Activated naive CD4-positive, alpha-beta T cell treated with anti-CD3 and anti-CD28 coated beads, Interleukin-2, amount 10 ng/mL, durations not matched to agents 5 hours and 36 hours (primary cell): ENCODE measurements at places on chromosomes 5 and 9. TPM values are rescaled to one million over a fixed set of nuclear protein-coding genes. Genes with fewer than 3 reads are reported as not detected.

Gene GRM6
- not detected for total RNA-seq

Gene DBH
- total RNA-seq = not detected

Gene FER
- 4.0 TPM for total RNA-seq

Gene BAAT
- not detected for total RNA-seq

Gene ASS1
- 4.8 TPM for total RNA-seq

Gene AQP3
- total RNA-seq = 262 TPM

Gene TRIM36
- total RNA-seq = not detected

Gene CETN3
- 23.4 TPM for total RNA-seq

Gene SLC25A2
- total RNA-seq = 1.1 TPM

Gene GPSM1
- total RNA-seq = 7.0 TPM

Gene ZNF618
- 0.15 TPM for total RNA-seq

Gene CD180
- 0.65 TPM for total RNA-seq

Gene MORN5
- not detected for total RNA-seq

Gene FAM81B
- not detected for total RNA-seq
